ENCODE measurements at places on chromosomes 11 and 22.

- DNase-seq, result no peak
Measured at GRCh38 chr11:27375370-27375769, 12.4 kb upstream of the CCDC34 start.

GRCh38 chr11:47991266-47991830 is 11.0 kb downstream of the PTPRJ start:
- DNase-seq, result peak; percentile 30

DNA sequence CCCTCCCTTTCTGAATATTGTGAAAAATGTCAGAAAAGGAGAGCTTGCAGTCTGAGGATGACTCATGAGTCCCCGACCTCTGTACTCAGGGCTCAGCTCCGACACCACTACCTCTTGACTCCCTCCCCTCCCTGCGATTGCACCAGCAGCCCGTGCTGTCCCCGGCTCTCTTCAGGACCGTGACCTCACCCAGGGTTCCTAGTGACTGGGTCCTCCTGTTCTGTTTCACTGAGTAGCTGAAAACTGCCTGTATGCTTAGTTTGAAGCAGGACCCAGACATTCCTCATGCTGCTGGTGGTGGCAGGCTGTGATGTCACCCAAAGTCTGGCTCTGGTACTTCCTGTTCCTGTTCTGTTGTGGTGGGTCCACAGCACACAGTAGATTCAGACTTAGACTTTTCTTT is 11.7 kb downstream of the PHRF1 start:
- DNase-seq, result no peak

DNA sequence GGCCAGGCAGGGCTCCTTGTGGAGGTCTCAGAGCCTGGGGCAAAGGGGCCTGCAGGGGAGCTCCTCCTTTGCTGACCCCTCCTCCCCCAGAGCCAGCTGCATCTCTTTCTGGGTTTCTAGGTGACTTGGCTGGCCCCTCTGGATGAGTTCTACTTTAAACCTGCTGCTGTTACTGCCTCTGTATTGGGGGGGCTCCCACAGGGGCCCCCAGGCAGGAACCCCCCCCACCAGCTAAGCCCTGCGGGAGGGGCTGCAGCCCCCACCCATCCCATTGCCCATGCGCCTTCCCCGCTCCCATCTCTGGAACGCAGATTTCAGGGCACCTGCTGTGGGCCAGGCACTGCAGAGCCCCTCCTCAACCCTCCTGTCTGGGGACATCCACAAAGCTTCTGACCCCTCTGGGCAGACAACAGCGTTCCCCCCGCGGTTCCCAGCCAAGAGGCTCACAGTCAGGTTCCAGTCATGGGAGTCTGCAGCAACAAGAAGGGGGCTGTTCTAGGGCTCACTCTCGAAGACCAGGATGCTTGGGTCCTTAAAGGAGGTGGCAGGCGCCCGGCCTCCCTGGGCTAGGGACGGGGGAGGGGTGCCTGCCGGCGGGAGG is 815 bp upstream of the PLCB3 start:
- no peak for DNase-seq

DNA sequence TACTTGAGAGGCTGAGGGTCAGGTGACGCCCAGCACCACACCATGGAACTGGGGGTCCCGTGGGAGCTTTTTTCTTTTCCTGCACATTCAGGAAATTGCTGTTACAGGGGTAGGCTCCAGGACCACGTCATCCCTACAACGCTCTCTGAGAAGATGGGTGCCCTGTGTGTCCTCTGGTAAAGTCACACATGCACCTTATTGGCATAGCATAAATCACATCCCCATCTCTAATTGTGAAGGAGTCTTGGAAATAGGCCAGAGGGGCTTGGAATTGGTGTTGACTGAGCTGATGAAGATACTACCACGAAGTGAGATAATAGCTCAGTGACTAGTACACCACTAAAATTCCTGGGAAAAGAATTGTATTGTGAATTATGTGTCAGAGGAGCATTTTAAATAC is 57.6 kb downstream of the TNRC6B start:
- DNase-seq, result no peak

DNA sequence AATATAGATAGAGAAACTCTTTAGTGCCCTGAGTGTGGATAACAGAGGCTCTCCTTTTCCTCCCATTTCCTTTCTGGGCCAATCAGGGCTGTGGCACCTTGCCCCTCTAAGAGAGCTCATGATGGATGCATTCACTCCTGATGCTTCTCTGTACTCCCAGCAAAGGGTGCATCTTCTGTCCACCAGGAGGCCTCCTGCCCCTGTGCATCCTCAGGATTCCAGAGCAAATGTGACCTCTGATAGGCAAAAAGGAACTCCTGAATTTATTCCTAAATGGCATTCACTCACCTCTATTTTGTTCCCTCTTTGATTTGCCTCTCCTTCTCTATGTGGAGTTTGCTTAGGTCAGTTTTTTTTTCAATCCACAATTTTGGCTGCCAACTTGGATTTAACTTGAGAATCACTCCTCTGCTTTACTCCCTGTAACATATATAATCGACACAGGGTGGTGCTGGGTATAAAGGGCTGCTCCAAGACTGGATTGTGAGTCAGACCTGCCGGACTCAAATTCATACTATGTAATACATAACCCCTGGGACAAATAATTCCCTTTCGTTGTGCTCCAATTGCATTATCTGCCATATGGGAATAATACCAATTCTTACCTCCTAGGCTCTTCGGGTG is 1.1 kb upstream of the MRGPRX4 start:
- DNase-seq, result peak; percentile 28
